ENCODE measurements at places on chromosomes 5 and 9. TPM values are rescaled to one million over a fixed set of nuclear protein-coding genes. Genes with fewer than 3 reads are reported as not detected.

The IL13 gene
- not detected for total RNA-seq

The ANKRD34B gene
- not detected for total RNA-seq

The ARID3C gene
- total RNA-seq, result not detected

The PCDHA2 gene
- total RNA-seq, result not detected

The SLC34A3 gene
- total RNA-seq, result not detected

The MTX3 gene
- total RNA-seq, result 10.4 TPM

DNA sequence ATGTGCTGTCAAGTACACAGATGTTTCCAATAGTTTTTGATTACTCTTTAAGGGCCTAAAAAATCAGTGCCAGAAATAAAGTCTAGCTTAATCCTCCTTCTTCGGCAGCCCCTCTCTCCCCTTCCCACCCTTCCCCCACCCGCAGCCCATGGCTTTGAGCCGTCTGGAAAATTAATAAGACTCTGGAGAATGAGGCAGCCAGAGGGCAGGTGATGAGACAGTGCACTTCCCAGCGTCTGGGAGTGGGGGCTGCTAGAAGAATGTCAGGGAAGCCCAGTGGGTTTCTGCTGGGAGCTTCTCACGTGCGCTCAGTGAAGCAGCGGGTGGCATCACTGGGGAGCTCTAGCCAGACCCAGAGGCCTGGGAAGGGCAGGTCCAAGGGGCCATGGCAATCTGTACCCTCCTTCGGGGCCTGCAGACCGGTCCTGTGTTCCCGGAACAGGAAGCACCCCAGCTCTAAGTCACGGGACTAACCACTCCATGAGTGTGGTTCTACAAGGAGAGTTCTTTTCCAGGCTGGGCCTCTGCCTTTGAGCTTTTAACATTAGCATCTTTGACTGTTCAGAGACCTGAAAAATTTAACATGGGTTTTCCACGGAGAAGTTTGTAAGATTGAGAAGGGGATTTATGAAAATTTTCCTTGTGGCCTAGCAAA, 164.8 kb upstream of the OTULINL start:
- DNase-seq, result no peak
- peak overlapping the region; percentile 62 for H3K27ac ChIP-seq
- no peak overlapping the region for H3K4me3 ChIP-seq
- H3K27me3 ChIP-seq, result no peaks in the 10 kb centered on the region

GRCh38 chr9:95036676-95037075, 280.8 kb downstream of the FANCC start:
- peaks cover 99% of the 10 kb centered on the region for H3K4me1 ChIP-seq
- H3K27me3 ChIP-seq, result no peaks in the 10 kb centered on the region
- no peak for DNase-seq
- H3K27ac ChIP-seq, result peak overlapping the region; percentile 54
- H3K36me3 ChIP-seq, result peaks cover 13% of the 10 kb centered on the region
- no peak overlapping the region for H3K4me3 ChIP-seq

GRCh38 chr5:138542180-138542955, 668 bp downstream of the ETF1 start:
- H3K36me3 ChIP-seq, result no peaks in the 10 kb centered on the region
- H3K27me3 ChIP-seq, result no peaks in the 10 kb centered on the region
- peak overlapping the region; percentile 85 for H3K4me3 ChIP-seq
- no peak for DNase-seq
- peak overlapping the region; percentile 98 for H3K27ac ChIP-seq
- H3K4me1 ChIP-seq, result peaks cover 92% of the 10 kb centered on the region

DNA sequence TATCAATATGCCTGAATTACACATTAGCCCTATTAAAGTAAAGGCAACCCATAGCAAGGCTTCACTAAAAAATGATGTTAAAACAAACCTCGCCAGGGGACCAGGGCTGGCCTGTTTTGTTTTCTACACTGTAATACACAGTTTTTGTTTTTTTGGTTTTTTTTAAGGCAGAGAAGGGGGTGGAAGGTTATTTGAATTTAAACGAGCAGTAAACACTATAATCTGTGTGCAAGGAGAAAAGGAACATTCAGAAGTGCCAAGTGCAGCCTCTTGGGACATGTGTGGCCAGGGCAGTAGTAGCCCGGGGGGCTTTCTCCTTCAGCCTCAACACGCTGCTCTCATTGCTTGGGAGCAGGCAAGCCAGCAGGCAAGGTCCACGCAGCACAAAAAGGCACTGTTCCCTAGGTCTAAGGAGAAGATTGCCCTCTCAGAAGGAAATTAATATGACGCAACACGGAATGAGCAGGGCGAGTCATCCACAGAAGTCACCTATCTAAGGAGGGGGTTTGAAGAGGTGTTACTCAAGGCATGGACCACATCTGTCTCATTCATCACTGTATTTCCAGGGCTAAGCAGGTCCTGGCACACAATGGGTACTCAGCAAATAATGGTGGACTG, 16.2 kb downstream of the SIL1 start:
- H3K4me3 ChIP-seq, result no peak overlapping the region
- H3K36me3 ChIP-seq, result no peaks in the 10 kb centered on the region
- peaks cover 90% of the 10 kb centered on the region for H3K4me1 ChIP-seq
- H3K27ac ChIP-seq, result no peak overlapping the region
- H3K27me3 ChIP-seq, result no peaks in the 10 kb centered on the region
- no peak for DNase-seq

DNA sequence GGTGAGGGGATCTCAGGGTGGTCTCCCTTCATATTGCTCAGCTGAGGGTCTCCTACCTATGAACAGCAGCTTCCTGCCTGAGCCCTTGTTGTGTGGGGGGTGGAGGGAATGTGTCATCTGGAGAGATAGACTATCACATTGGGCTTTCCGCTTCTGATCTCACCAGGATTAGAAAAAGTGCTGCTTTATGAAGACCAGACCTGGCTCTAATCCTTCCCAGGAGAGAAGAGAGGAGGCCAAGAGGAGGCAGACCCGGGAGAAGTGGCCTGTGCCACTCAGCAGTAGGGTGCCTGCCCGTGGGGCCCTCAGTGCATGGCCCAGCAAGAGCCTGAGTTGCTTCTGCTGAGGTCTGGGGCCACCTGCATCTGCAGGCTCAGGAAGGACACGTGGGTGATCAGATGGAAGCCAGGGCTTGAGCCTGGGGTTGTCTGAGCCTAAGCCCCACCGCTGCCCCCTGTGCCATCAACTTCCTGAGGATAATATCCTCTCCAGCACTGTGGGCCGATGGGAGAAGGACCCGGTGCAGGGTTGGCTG, 22.1 kb upstream of the COL5A1 start:
- no peaks in the 10 kb centered on the region for H3K36me3 ChIP-seq
- peaks cover 74% of the 10 kb centered on the region for H3K27me3 ChIP-seq
- peaks cover 8% of the 10 kb centered on the region for H3K4me1 ChIP-seq
- H3K4me3 ChIP-seq, result no peak overlapping the region
- no peak for DNase-seq
- H3K27ac ChIP-seq, result no peak overlapping the region

- no peaks in the 10 kb centered on the region for H3K27me3 ChIP-seq
- H3K36me3 ChIP-seq, result no peaks in the 10 kb centered on the region
Measured at GRCh38 chr9:15824310-15824709, 271.5 kb downstream of the CCDC171 start.

GRCh38 chr5:115557667-115558387, 13.3 kb upstream of the FEM1C start:
- H3K4me1 ChIP-seq, result peaks cover 26% of the 10 kb centered on the region
- H3K27me3 ChIP-seq, result no peaks in the 10 kb centered on the region
- H3K4me3 ChIP-seq, result no peak overlapping the region
- peak overlapping the region; percentile 63 for H3K27ac ChIP-seq

DNA sequence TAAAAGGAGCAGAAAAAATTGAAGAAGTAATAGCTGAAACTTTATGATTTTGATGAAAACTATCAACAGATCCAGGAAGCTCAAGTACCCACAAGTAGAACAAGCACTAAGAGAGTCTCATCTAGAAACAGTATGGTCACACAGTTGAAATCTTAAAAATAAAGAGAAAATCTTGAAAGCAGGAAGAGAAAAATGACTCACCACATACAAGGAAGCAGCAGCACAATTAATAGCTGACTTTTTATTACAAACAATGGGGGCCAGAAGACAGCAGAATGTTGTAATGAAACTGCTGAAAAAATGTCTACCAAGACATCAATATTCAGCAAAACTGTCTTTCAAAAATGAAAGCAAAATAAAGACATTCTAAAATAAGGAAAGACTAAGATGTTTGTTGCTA, 1108.3 kb upstream of the DMAC1 start:
- no peak for DNase-seq
- H3K4me1 ChIP-seq, result no peaks in the 10 kb centered on the region
- H3K36me3 ChIP-seq, result no peaks in the 10 kb centered on the region
- H3K27me3 ChIP-seq, result no peaks in the 10 kb centered on the region
- H3K27ac ChIP-seq, result no peak overlapping the region
- H3K4me3 ChIP-seq, result no peak overlapping the region

- H3K27me3 ChIP-seq, result no peaks in the 10 kb centered on the region
- H3K27ac ChIP-seq, result peak overlapping the region; percentile 98
- H3K36me3 ChIP-seq, result peaks cover 24% of the 10 kb centered on the region
- H3K4me3 ChIP-seq, result peak overlapping the region; percentile 82
Measured at GRCh38 chr9:35605351-35606137, 482 bp downstream of the TESK1 start.

- no peaks in the 10 kb centered on the region for H3K36me3 ChIP-seq
- no peak overlapping the region for H3K4me3 ChIP-seq
- H3K27ac ChIP-seq, result no peak overlapping the region
- peaks cover 9% of the 10 kb centered on the region for H3K4me1 ChIP-seq
Measured at GRCh38 chr5:168401226-168401625, 85.0 kb upstream of the RARS1 start.

GRCh38 chr9:69299315-69299714, 25.7 kb upstream of the ENTREP1 start:
- no peak for DNase-seq
- H3K27ac ChIP-seq, result no peak overlapping the region
- H3K4me1 ChIP-seq, result peaks cover 27% of the 10 kb centered on the region
- H3K36me3 ChIP-seq, result no peaks in the 10 kb centered on the region
- H3K27me3 ChIP-seq, result no peaks in the 10 kb centered on the region

DNA sequence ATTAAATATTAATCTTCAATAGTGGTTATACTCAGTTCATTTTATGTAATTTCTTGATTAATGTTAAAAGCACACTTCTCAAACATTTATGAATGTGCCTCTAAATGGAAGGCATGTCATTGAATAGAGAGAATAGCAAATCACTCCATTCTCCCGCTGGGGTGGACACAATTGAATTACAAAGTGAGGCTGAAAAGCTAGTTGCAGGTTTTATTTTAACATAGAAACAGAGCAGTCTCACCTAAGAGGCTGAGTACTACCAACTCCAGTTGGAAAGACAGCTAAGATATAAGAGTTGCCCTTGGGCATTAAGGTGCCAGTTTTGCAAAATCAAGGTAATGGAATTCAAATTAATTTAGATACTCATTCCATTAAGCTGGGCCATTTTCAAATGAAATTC, 147.2 kb downstream of the PCSK1 start:
- H3K27me3 ChIP-seq, result no peaks in the 10 kb centered on the region
- no peaks in the 10 kb centered on the region for H3K36me3 ChIP-seq
- no peak for DNase-seq
- H3K27ac ChIP-seq, result no peak overlapping the region
- H3K4me3 ChIP-seq, result no peak overlapping the region

- H3K4me3 ChIP-seq, result no peak overlapping the region
- no peak for DNase-seq
- no peaks in the 10 kb centered on the region for H3K27me3 ChIP-seq
Measured at GRCh38 chr9:37983381-37984067, 79.6 kb upstream of the SLC25A51 start.

DNA sequence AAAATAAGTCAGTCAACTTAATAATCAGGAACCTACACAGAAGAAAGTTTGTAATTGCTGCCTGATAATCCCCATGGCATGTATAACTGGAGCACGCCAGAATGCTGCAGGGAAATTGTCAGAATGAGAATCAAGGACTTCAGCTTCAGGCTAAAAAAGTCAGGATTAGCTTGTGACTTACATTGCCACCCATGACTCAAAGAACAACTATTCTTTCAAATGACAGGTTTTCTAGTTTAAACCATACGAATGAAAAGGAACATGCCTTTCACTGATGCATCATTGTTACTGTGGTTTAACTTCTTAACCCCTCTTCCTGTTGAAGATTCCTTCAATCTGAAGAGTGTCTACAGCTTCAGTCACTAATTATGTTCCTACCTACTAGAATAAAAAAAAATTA, 112.4 kb downstream of the ISL1 start:
- H3K4me3 ChIP-seq, result no peak overlapping the region
- H3K36me3 ChIP-seq, result no peaks in the 10 kb centered on the region
- DNase-seq, result no peak
- no peaks in the 10 kb centered on the region for H3K4me1 ChIP-seq

DNA sequence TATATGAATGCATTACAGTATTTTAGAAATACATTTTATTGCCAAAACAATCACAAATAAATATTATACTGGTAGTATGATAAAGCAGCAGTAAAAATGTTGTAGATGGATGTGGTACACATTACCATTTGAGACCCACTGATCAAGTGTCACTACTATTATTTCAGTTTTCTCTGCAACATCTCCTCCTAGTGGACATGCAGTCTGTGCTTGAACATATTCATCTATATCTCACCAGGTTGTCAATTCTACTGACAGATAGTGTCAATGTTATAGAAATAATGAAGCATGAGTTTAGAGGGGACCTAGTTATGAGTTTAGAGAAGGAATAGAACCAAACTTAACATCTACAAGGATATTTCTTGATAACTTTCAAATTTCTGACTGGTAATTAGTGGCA, 39.2 kb upstream of the ELOVL7 start:
- no peaks in the 10 kb centered on the region for H3K27me3 ChIP-seq
- H3K4me3 ChIP-seq, result no peak overlapping the region
- no peak overlapping the region for H3K27ac ChIP-seq
- peaks cover 56% of the 10 kb centered on the region for H3K36me3 ChIP-seq
- DNase-seq, result no peak

DNA sequence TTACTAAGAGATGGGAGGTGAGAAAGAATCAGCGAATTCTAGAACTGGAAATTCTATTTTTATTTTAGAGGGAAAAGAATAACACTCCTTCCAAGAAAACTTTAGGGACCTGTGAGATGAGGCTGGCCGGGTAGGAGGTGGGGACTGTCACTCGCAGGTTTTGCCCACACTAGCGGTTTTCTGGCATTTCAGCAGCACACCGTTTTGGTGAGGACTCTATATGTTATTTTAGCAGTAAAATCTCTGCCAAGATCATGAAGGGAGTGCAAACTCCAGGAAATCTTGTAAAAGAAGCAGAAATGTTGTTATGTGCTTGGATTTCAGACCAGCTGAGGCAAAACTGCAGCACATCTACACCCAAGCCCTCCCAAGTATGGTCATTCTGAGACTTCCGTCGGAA, 470.6 kb downstream of the PSAT1 start:
- H3K4me3 ChIP-seq, result no peak overlapping the region
- no peaks in the 10 kb centered on the region for H3K36me3 ChIP-seq
- no peaks in the 10 kb centered on the region for H3K27me3 ChIP-seq
- H3K4me1 ChIP-seq, result no peaks in the 10 kb centered on the region
- H3K27ac ChIP-seq, result no peak overlapping the region

Measured in left ventricle myocardium inferior (tissue), 1 donor.